NCI-H2081 (cell line): ENCODE measurements at places on chromosomes 3 and 15.

- no peak for DNase-seq
Observed at GRCh38 chr3:128238184-128238489, 84.9 kb downstream of the EEFSEC start.

DNA sequence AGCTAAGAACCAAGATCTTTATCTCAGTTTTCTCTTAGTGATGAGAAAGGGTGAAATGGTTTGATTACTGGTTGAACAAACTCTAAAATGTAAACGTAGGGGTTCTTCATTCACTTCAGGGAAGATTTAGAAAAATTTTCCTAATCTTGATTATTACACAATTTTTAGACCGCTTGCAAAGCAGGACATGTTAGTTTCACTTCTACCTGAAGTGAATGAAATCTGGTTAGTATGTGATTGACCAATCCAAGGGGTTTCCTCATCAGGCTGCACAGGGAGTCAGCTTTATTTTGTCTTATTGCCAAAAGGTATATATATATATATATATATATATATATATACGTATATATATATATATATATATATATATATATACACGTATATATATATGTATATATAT lies 740.4 kb downstream of the TUSC7 start:
- no peak for DNase-seq

DNA sequence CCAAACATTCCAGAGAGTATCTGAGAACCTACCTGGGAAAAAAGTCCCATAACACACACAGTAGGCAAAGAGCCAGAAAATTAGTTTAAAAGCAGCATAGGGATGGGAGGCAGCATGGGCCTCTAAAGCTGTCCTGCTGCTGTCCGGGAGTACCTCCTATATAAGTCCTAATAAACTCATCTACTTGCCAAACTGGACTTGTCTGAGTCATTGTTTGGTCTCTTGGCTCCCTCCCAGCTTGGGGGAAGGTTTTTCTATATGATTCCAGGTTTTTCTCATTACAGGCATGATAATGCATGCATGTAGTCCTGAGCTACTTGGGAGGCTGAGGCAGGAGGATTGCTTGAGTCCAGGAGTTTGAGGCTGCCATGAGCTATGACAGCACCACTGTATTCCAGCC lies 17.5 kb upstream of the HACD2 start:
- no peak for DNase-seq

DNA sequence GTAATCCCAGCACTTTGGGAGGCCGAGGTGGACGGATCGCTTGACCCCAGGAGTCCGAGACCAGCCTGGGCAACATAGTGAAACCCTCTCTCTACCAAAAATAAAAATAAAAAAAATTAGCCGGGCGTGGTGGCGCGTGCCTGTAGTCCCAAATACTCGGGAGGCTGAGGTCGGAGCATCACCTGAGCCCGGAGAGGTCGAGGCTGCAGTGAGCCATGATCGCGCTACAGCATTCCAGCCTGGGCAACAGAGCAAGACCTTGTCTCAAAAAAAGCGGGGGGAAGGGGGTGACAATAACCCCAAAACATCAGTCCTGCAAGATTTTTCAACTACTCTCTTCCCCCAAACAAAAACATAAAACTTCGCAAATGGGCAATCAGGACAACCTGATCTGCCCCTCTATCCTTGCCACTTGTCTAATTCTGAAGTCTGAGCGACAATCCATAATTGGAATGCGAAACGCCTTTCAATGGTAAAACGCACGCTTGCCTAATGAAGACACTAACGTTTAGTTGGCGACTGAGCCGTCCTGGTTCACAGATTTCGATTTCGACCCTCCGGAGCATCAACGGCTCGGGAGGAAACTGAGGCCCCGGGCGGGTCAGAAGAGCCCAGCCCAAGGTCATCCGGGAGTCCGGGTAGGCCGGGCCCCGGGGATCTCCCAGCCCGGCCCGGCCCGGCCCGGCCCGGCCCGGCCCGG lies 868 bp downstream of the BTBD1 start:
- no peak for DNase-seq

DNA sequence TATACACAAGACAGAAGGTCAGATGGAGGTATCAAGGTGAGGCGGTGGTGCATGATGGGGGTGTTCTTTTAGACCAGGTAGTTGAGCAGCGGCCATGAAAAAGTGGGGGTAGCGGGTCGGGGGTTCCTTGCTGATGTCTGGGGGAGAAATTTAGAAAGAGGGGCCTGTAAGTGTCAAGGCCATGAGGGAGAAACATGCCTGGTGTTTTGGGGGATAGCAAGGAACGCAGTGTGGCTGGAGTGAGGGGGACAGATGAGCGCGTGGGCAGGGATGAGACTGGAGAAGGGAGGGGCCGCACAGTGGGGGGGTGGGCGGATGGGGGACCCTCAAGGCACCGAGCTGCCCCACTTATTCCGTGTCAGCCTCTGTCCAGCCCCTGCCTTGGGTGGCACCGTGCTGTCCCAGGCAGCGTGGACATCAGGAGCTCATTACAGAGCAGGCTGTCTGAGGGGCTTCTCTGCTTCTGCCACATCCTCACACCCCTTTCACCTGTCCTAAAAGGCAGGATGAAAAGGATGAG lies 143.3 kb downstream of the SMAD6 start:
- no peak for DNase-seq

GRCh38 chr3:186932281-186933181 lies 2.2 kb downstream of the ST6GAL1 start:
- DNase-seq: no peak

DNA sequence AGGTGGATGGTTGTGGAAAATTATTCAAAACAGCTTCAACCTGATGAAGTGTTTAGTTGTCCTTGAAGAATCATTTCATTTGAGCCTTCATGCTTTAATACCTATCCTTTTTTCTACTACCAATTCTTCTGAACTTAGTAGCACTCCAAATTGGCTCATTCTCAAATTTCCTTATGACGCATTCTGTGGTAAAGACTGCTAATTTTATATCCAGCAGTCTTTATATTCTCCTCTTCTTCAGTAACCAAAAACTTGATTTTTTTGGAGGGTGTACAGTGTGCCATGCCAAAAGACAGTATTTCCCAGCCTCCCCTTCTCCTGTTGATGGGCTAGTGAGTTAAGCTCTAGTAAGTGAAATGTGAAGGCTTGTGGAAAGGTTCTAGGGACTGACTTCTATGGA lies 25.2 kb downstream of the CGNL1 start:
- DNase-seq: no peak

GRCh38 chr3:165624761-165625160 lies 212.5 kb downstream of the BCHE start:
- no peak for DNase-seq

DNA sequence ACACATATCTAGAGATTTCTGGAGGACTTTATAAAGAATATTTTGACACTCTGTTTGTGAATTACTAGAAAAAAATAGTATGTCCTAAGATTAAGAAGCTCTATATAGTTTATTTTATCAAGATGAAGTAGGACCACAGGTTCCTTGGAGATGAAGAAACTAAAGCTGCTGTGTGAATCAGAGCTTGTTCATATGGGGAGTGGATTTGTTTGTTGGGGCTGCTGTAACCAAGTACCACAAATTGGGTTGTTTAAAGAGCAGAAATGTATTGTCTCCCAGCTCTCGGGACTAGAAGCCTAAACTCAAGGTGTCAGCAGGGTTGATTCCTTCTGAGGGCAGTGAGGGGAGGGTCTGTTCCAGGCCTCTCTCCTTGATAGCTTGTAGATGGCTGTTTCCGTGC lies 270.6 kb upstream of the UMPS start:
- DNase-seq: no peak

DNA sequence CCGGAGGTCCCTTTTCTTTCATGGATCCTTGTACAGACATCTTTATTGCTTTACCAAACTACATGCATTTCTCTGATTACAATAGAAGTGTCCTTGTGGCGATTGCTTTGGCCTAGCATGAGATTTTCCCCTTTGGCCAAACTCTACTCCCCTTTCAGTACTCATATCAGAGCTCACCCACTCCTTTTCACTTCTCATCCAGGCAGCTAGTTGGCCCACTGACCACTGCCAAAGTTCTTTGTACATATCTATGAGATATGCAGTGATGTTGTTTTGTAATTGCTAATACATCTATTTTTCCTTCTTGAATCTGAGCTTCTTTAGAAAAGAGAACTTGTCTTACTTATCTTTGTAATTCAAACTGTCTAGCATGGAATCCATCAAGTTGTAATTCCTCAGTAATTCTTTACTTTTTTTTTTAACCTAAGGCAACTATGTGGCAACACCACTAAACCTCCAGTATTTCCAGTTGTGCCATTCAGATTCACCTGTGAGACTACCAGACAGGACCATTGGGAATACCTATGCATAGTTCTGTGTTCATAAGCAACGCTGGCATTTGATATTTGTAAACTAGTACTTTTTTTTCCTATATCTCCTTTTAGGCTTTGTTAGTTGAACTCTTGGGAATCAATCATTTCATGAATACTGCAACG lies 39.2 kb downstream of the AADACL2 start:
- no peak for DNase-seq
